Activated CD4-positive, alpha-beta T cell treated with anti-CD3 and anti-CD28 coated beads, Interleukin-10, Interleukin-2, amounts not matched to agents 100 ng/mL and 50 ng/mL, durations not matched to agents 16 hours and 8 hours (primary cell): ENCODE measurements at places on chromosomes 5 and 9.

DNA sequence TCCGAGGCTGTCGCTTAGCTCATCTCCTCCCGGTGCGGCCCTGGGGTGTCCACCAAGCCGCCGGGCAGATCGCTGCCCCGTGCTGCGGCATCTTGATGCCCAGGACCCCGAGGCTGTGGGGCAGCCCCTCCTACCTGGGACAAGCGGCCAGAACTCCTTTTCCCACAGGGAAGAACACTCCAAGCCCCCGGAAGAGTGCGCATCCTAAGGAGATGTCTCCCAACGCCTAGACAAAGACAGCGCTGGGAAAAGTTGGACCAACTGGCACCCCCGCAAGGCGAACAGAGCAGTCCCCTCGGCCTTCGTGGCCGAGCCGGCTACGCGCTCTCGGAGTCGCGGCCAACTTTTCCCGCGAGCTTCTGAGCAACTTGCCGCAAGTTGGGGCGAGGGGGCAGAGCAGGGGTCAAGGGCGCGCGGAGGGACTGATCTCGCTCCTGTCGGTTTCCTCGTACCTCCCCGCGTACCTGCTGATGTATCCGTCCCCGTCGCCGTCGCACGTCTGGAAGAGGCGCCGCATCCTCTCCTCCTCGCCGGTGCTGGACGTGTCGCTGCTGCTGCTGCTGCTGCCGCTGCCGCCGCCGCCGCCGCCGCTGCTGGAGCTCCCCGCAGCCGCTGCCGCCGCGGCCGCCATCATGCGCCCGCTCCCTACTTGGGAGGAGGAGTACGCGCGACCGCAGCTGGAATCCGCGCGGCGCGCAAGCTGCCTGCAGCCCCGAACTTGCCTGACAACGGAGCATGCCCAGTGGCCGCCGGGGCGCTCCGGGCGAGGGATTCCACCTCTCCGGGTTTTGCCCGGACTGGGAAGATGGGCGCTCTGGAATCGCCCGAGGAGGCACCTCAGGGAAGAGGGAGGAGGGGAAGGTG lies at the start of gene MCC:
Gene MCC (minus strand): TSS at position 673 of the 864 bp plus-strand sequence.
- peak; percentile 40 for DNase-seq

DNA sequence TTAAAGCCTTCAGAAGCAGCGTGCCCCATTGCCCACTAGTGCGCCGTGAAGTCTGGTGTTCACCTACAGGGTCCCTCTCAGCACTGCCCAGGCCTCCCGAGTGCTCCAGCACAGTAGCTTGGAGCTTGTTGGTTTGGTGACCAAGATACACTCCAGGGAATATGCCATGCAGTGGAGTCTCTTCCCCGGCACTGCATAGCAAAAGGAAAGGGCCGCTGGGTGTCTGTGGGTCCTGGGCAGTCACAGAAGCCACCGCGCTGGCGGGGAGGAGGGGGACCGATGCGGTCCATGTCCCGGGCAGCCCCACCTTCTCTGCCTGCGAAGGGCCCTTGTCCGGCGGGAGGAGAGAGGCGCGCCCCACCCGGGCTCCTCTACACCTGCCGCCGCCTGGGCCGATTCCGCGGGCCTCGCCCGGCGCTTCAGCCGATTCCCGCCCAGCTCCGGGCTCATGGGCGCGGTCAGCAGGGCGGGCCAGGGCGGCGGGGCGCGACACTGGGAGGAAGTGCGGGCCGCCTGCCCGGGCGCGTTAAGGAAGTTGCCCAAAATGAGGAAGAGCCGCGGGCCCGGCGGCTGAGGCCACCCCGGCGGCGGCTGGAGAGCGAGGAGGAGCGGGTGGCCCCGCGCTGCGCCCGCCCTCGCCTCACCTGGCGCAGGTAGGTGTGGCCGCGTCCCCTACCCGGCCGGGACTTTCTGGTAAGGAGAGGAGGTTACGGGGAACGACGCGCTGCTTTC lies at the start of gene SYK:
Gene SYK (plus strand): TSS at position 579 of the 732 bp plus-strand sequence. CDS start 42,080 bp downstream, outside the sequence.
- peak; percentile 4 for DNase-seq

- DNase-seq = no peak
These were observed 41.3 kb downstream of the KIAA1958 start for GRCh38 chr9:112527959-112528358.

DNA sequence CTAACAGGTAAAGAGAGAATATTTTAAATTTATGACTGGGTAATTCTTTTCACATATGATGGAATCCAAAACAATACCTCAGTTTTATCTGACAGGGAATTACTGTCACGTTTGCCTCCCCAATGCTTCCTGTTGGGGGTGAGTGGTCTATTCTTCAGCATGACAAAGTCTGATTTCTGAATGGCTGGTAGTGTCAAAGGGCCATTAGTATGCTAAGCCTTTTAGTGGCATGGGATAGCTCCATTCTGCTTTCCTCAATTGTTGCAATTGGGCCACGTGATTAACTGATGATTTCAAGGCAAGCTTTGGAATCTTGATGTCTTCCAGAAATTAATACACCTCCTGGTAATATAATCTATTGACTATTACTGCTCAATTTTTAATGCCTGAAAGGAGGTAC lies 14.7 kb upstream of the NDUFS4 start:
- DNase-seq = no peak

DNA sequence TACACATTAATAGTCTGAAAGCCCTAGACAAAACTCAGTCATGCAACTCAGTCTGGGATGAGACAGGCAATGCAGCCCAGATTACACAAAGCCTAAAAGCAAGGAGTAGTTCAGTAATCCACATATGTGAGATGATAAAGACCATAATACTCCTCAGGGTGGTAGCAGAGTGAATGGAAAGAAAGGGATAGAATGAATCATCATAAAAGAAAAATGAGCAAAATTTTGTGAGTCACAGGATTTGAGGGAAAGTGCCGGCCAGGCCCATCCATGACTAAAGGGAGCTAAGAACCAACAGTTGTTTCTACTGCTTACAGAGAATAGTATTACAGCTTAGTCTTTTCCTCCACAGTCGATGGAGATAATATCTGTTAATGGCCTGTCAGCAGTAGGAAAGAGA lies 90.0 kb upstream of the POU5F2 start:
- no peak for DNase-seq

GRCh38 chr9:34994260-34994899 lies 4.8 kb downstream of the DNAJB5 start:
- DNase-seq = no peak

DNA sequence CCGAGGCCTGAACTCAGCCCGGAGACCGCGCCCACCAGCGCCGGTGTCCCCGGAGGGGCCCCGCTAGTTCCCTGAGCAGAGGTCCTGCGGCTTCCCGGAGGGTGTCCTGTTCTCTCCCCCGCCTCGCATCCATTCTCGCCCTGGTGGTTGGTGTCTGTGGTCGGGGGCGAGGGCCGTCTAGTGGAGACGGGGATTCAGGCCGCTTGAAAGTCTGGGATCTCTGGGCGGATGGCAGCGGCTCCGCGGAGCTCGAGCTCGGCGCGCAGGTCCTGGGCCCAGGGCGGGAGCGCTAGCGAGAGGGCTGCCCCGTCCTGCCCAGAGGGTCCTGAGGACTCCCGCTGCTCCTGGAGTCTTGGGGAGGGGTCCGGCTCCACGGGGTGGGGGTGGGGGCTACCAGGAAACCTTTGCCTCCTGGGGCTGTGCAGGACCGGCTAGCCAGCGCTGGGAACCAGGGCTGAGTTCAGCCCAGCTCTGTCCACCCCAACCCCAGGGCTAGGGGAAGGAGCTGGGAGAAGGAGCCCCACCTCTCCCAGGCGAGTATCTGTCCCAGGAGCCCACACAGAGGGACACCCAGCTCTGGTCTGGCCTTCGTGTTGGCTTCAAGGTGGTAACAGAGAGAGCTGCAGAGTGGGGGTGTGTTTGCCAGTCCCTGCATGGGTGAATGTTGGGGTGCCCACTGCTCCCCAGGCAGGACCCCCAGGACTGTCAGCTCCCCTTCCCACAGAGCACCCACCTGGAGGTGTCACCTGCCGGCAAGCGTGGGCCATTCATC lies 4.0 kb downstream of the TOR4A start:
- no peak for DNase-seq
